ENCODE measurements at places on chromosomes 7 and 10. TPM values are rescaled to one million over a fixed set of nuclear protein-coding genes. Genes with fewer than 3 reads are reported as not detected.

Gene LRRC4
- total RNA-seq = not detected

Gene CREB5
- not detected for total RNA-seq

Gene SUMF2
- 124 TPM for total RNA-seq

Gene FAM237B
- total RNA-seq = not detected

Gene PAX4
- not detected for total RNA-seq

Gene MYH16
- not detected for total RNA-seq

Gene CFAP58
- total RNA-seq = 0.39 TPM
